ENCODE measurements at places on chromosomes 5 and 9. TPM values are rescaled to one million over a fixed set of nuclear protein-coding genes. Genes with fewer than 3 reads are reported as not detected.

DNA sequence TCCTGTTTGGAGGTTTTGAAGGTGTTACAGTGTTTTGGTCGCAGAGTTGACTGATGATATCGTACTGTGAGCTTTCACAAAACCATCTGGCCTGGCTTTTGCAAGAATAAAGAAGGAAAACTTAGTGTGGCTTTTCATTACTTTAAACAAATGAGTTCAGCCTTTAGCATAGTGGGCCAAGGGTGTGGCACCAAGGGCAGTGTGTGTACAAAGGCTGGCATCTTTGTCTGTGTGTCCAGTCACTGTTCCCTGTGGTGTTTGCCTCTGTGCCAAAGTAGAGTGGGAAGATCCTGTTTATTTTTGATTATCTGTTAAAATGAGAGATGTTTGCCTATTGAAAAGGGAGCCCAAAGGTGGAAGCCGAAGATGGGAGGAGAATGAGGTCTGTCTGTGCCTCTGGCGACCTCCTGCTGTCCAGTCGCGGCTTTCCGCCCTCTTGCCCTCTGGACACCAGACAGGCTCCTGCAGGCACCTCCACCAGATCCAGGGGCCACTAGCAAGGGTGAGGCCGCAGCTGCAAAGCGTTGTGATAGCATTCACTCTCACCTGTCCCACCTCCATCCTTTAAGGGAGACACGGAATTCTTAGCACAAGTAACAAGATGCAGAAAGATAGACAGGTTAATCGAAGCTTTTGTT lies 113.7 kb downstream of the TRIO start:
- ATAC-seq = no peak

DNA sequence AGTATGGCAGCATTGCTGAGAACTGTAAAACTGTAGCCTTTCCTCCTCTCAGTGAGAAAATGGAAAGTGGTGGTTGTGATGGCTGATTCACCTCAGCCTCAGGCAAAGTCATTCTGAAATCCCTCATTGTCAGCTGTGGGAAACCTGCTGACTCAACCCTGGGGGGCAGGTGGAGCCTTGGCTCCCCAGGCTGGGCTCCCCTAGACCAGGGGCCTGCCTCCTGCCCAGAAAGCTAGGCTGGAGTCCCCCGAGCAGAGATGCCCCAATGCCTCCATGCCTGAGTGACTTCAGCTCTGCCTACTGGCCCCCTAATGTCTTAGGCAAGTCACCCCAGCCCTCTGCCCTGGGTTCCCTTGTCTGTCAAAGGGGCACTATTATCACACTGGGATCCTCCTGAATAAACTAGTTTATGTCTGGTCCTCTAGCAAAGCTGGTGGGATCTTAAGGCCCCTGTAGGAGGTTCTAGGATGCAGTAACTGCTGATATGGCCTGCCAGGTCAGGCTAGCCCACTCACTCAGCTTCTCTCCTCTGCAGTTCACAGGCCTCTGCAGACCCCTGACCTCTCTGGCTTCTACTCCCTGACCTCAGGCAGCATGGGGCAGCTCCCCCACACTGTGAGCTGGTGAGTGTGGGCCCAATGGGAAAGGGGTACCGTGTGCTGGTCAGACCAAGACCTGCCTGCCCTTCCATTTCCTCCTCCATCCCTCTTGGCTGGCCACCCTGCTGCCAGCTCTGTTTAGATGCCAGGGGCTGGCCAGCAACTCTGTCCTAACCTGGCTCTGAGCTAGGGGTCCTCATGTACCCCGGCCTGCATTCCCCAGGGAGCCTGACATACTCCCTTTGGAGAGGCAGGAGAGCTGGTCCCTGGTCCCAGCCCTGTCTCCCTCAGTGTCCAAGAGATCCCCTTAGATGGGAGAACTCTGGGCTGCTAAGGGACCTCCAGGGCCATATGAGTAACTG lies 24.2 kb downstream of the TCF7 start:
- no peak for ATAC-seq

- no peak for ATAC-seq
Measured at GRCh38 chr9:77847626-77848025, 184.0 kb downstream of the GNAQ start.

TMC1 gene
- total RNA-seq = 3.3 TPM

DNA sequence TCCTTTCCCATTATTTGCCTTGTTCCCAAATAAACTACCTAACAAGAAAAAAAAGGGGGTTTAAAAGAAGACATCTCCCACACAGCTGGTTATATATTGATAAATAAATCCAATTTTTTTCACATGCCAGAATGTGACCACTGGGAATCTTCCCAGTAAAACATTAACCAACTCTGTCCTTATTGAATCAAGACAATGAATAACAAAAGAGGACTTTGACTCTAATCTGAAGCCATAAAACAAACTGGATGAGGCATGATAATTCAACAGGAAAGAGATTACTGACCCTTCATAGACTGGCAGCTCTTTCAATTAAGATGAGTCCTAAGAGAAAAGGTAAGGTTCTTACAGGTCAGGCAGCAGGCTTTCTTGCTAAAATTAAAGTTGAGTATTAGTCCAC lies 165.8 kb upstream of the CDH6 start:
- ATAC-seq = no peak

GRCh38 chr9:130930132-130930803 lies 8.8 kb downstream of the FIBCD1 start:
- no peak for ATAC-seq

DNA sequence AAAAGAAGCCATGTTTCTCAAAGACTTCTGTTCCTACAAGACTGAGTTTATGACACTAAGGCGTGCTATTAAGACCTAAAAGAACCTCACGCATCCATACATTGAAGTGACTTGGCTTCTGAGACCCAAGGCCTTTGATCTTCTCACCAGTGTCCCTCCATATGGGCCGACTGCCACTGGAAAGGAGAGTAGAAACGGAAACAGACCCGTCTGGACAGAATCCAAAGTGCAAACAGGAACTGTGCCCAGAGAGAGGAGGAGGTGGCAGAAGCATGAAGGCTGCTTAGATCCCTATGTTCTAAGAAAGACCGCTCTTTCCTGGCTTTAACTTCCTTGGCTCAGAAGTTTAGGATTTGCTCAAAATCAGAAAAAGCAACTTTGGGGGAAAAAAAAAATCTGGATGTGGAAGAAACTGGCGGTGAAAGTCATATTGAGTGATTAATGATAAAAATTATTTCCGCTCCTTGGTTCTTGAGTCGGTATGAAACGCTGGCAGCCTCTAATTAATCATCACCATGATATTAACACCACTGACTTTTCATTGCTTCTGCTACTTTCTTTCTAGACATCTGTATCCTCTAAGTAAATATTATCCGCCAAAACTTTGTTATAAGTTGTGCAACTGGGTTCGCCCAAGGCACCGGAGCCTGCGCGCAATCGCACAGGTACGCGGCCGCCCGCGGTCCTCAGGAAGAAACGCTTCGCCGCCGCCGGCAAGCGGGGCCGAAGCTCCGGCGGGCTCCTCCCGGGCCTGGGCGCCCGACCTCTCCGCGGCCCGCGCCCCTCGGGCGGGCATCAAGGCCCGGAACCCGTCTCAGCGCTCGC lies 726 bp downstream of the DAP start:
- peak; percentile 39 for ATAC-seq

C5orf47 gene
- not detected for total RNA-seq

UTP15 gene
- 16.9 TPM for total RNA-seq

TEK gene
- total RNA-seq = 1.9 TPM

TRMO gene
- 8.6 TPM for total RNA-seq

DNA sequence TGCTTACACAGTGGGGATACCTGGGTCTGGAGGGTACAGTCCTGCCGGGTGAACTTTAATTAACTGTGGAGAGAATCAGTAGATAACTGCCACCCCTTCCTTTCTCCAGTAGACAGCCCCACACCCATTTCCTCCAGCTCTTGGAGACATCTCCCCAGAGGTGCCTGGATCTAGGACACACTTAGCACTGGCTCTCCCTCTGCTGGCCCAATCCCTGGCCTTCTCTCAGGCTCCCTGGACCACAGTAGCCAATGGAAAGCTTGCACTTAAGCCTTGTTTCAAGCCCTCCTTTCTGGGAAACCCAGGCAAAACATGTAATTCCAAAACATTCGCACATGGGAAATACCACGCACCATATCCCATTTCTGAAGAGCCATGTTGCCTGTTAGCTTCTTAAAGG lies 169.2 kb upstream of the GAS1 start:
- no peak for ATAC-seq

- ATAC-seq = no peak
Measured at GRCh38 chr5:150176745-150177477, 10.3 kb downstream of the CDX1 start.

DNA sequence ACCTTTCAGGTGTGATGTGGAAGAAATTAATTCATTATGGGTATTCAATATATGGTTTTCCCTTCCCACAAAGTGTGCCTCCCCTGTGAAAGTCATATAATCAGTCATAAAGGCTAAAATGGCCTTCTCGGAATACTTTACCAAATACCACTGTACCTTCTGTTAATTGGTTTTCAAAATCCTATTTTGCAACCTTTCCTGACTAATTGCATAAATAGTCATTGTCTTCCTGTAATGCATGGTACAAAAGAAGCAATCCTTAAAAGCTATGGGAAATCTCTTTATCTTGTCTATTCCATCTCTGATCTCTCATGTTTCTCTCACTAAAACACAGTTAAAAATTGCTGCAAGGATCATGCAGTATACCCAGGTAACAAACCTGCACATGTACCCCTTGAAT lies 44.3 kb upstream of the UGCG start:
- ATAC-seq = no peak

DNA sequence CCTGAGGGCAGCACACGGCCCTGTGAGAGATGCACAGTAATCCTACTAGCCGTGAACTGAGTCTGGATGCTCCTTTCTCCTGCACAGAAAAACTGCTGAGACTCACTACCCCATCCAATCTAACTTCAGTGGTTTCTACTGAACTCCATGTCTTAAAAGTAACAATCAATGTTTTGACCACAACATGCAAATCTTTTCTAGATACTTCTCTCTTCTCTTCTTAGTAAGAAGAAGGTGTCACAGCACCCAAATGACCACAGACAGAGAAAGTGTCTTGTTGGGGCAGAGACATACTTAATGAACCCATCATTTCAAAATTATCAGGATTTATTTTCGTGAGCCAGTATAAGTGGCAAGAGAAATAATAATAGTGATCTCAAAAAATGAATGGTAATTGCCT lies 285.8 kb upstream of the MEF2C start:
- ATAC-seq = no peak

Measured in esophagus mucosa (tissue), 1 donor.